Gastrocnemius medialis (tissue), 4 donors: ENCODE measurements at places on chromosomes 7 and 10. TPM values are rescaled to one million over a fixed set of nuclear protein-coding genes. Genes with fewer than 3 reads are reported as not detected.

GRCh38 chr7:106417273-106417902, 132.6 kb upstream of the NAMPT start:
- DNase-seq, result no peak
- no peaks in the 10 kb centered on the region for H3K36me3 ChIP-seq
- H3K27me3 ChIP-seq, result no peaks in the 10 kb centered on the region
- peaks cover 6% of the 10 kb centered on the region for H3K4me1 ChIP-seq

- H3K4me3 ChIP-seq, result no peak overlapping the region
- no peak overlapping the region for H3K27ac ChIP-seq
- H3K36me3 ChIP-seq, result no peaks in the 10 kb centered on the region
- no peaks in the 10 kb centered on the region for H3K27me3 ChIP-seq
Measured at GRCh38 chr10:112588225-112588990, 141.4 kb downstream of the VTI1A start.

- no peak overlapping the region for H3K4me3 ChIP-seq
- no peaks in the 10 kb centered on the region for H3K4me1 ChIP-seq
- H3K36me3 ChIP-seq, result no peaks in the 10 kb centered on the region
Measured at GRCh38 chr10:132972986-132973902, 30.9 kb upstream of the CFAP46 start.

AGR2 gene
- not detected for total RNA-seq

- peaks cover 7% of the 10 kb centered on the region for H3K4me1 ChIP-seq
- H3K27me3 ChIP-seq, result no peaks in the 10 kb centered on the region
- H3K4me3 ChIP-seq, result no peak overlapping the region
- no peak for DNase-seq
- no peak overlapping the region for H3K27ac ChIP-seq
Measured at GRCh38 chr7:46755120-46756034, 826.5 kb downstream of the TNS3 start.

CEP55 gene
- total RNA-seq, result 0.33 TPM

GRCh38 chr7:99497766-99498545, 2.1 kb downstream of the ZNF394 start:
- H3K36me3 ChIP-seq, result peaks cover 12% of the 10 kb centered on the region
- H3K27me3 ChIP-seq, result no peaks in the 10 kb centered on the region
- H3K4me1 ChIP-seq, result peaks cover 32% of the 10 kb centered on the region
- no peak for DNase-seq
- H3K4me3 ChIP-seq, result peak overlapping the region; percentile 96
- no peak overlapping the region for H3K27ac ChIP-seq

GRCh38 chr7:75033064-75033463, 40.5 kb downstream of the RCC1L start:
- no peaks in the 10 kb centered on the region for H3K27me3 ChIP-seq
- no peak overlapping the region for H3K27ac ChIP-seq
- H3K4me1 ChIP-seq, result no peaks in the 10 kb centered on the region
- no peaks in the 10 kb centered on the region for H3K36me3 ChIP-seq
